ENCODE measurements at places on chromosomes 12 and 14. TPM values are rescaled to one million over a fixed set of nuclear protein-coding genes. Genes with fewer than 3 reads are reported as not detected.
A peak's percentile ranks its signal among the peaks of the same experiment; 100 is the strongest.

DNA sequence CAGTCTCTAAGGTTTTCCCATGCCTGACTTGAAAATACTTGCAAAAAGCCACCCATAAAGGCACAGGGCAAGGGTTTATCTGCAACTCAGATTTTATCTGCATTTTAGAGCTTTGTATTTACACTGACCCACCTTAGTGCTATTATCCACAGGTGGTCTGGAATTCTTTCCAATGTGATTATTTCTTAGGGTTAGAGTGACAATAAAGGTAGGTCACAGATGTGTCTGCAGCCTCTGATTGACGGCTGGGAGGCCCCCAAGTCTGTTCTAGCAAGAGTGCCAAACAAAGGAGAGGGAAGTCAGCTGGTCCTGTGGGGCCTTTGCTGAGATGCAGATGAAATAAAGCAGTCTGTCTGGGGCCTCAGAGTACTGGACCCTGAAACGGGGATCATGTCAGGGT lies 64.0 kb downstream of the FRMD6 start:
- DNase-seq = no peak

Gene CPNE6
- not detected for total RNA-seq

GRCh38 chr12:104793285-104793684 lies 164.8 kb downstream of the SLC41A2 start:
- DNase-seq = peak; percentile 45

- DNase-seq = no peak
Observed at GRCh38 chr14:73751157-73751691, 37.0 kb upstream of the PNMA1 start.

Gene SRRM4
- 0.04 TPM for total RNA-seq

GRCh38 chr12:84919271-84919670 lies 6.7 kb upstream of the SLC6A15 start:
- DNase-seq = no peak

GRCh38 chr12:58932806-58933681 lies 12.7 kb upstream of the LRIG3 start:
- peak; percentile 14 for DNase-seq

All from H4 (cell line).